ENCODE measurements at places on chromosomes 7 and 10.

GRCh38 chr10:70567603-70568002 lies 34.9 kb downstream of the PRF1 start:
- no peak for DNase-seq

GRCh38 chr7:45712057-45712689 lies 138.0 kb downstream of the ADCY1 start:
- DNase-seq: no peak

GRCh38 chr10:36573246-36573645 lies 552.2 kb upstream of the ANKRD30A start:
- no peak for DNase-seq

DNA sequence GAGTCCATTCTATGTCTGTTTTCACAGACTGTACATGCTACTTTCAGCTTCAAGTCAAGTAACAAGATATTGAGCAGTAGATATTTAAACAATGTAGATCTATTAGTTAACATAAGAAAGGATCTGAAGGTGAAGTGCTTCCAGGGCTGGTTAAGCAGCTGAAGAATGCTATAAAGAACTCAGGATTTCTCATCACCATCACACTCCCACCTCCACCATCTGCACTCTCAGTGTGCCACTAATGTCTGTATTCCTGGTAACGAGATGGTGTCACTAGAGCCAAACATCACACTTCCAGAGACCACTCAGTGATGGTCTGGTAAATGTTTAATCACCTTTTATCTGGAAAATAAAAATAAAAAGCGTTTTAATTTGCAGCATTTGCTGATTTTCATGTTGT lies 224.0 kb upstream of the FERD3L start:
- DNase-seq: no peak

DNA sequence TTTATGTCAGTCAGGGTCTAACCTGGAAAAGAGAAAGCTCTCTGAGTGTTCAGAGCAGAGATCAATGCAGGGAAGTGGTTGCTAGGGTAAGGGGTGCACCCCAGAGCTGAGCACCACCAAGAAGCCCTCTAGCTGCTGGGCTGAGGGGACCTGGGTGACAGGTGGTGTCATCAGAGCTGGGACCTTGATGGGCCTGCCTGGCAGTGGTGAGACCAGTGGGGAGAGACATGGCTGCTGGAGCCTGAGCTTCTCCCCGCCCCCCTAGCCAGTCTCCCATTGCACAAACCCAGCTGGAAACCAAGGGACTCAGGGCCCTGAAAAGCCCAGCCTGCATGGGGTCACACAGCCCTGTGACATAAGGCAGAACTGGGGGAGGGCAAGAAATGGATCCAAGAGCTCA lies 49.1 kb upstream of the OSBPL3 start:
- DNase-seq: no peak

DNA sequence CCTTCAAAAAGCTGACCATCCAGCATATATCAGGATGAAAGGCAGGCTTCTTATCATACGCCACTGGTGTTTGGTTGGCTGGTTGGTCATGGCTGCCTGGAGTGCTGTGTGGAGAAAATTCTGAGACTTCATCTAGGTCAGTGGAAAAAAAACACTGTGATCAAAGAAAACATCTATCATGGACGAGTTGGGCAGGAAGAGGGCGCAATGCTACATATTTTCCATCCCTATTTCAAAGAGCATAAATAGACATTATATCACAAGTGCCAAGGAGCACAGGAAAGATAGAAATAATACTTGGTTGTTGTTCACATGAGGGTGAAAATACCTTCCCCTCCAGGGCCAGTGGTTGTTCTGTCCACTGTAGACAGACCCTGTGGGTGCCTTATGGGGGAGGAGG lies 128.4 kb upstream of the PLPP4 start:
- DNase-seq: no peak

DNA sequence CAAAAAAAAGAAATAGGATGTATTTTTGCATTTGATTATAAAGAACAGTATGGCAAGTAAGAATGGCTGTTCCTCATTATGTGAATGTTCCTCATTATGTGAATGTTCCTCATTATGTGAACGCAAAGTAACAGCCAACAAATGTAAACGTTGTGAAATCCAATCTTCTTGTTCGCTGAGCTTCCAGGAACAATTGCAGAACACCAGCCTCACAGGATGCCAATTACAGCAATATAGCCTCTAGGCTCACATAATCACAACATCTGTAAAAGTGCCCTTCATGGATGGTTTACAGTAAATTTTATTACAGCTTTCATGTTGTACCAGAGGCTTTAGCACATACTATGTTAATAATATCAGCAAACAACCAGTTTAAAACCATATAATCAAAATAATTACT lies 71.6 kb downstream of the THSD7A start:
- DNase-seq: peak; percentile 73

- DNase-seq: no peak
These were observed 623.7 kb downstream of the TYW1 start for GRCh38 chr7:67620216-67620933.

- DNase-seq: no peak
These were observed 30.3 kb downstream of the CCNJ start for GRCh38 chr10:96073722-96074121.

- no peak for DNase-seq
These were observed 30.2 kb downstream of the KDM7A start for GRCh38 chr7:140146574-140146973.

DNA sequence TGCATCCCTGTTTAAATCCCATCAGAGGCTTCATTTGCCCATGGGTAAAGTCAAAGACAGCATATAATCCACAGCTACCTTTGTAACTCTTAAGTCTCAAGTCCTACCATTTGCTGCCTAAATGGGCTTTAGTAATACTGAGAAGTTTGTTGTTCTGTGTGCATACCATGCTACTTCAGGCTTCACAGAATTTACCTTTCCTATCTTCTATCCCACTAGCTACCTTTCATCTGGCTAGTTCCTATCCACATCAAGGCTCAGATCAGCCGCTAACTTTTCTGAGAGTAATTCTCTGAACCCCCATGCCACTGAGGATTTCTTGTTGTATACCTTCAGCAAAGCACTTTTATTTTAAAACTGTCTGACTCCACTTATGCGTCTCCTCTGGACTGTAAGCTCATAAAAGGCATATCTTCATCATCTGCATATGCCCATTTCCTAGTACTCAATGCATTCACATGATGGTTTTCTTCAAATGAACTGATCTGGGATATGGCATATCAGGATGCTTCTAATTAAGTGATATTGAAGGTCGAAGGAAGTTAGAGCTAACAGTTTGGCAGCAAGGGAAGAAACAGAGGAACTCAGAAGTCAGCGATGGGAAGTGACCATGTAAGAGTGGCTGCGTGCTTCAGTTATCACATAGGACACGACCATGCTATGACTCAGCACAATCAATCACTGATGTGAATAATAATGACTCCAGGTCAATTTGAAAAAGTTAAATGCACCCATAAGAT lies 283.9 kb upstream of the DKK1 start:
- DNase-seq: no peak

DNA sequence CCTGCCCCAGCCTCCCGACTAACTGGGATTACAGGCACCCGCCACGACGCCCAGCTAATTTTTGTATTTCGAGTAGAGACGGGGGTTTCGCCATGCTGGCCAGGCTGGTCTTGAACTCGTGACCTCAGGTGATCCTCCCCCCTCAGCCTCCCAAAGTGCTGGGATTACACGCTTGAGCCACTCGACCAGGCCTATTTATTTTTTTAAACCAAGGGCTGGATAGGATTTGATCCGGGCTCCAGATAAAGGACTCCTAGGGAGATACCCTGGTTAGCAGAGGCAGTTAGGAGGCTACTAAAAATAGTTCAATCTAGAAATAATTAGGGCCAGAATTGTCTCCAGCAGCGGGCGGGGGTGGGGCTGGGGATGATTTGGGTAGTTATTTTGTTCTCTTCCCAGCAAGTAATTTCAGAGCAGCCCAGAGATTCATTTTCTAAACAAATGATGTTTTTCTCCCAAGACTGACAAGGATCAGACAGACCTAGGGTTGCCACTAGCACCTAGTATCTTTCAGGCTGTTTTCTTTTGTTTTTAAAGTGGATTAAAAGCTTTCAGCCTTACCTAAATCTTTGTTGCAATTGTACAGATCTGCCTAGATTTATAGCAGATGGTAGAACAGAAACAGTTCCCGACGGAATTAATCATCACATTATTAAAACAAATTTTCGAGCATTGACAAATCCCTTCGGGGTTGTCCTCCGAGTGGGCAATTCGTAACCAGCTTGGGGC lies 859 bp upstream of the SMC3 start:
- DNase-seq: no peak

- no peak for DNase-seq
These were observed 1210.5 kb upstream of the SORCS1 start for GRCh38 chr10:108374991-108375390.

GRCh38 chr7:48102530-48102929 lies 13.5 kb downstream of the UPP1 start:
- DNase-seq: no peak

DNA sequence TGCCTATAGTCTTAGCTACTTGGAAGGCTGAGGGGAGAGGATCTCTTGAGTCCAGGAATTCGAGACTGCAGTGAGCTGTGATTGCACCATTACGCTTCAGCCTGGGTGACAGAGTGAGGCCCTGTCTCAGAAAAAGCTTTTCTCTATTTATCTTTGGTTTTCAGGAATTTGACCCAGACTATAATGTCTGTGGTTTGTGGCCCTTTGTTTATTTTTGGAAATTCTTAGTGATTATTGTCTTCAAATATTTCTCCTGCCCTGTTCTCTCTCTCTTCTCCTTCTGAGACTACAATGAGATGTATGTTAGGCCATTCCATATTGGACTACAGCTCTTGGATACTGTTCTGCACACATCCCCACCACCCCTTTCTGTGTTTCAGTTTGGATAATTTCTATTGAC lies 4.7 kb downstream of the MUC12 start:
- DNase-seq: no peak

- DNase-seq: peak; percentile 82
These were observed 74.2 kb downstream of the CUL2 start for GRCh38 chr10:35015843-35016408.

DNA sequence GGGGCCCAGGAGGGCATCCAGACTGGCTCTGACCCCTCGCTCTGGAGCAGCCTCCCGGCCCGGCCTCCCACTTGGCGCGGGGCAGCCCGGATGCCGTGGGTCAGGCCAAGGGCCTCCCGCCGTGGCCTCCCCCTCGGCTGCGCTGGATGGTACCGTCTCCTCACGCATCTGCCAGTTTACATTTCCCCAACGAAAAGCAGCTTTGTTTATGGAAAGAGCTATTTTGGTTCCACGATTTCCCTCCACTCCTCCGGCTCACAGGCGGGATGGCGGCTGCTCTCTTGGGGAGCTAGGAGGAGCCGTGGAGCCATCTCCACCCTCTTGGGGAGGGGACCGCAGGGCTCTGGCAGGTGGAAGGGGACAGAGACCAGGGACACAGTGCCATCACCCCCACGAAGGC lies 93.2 kb upstream of the MYL10 start:
- DNase-seq: no peak
